Left hindlimb (tissue), 1 donor: ENCODE measurements at places on chromosomes 2 and 18.

DNA sequence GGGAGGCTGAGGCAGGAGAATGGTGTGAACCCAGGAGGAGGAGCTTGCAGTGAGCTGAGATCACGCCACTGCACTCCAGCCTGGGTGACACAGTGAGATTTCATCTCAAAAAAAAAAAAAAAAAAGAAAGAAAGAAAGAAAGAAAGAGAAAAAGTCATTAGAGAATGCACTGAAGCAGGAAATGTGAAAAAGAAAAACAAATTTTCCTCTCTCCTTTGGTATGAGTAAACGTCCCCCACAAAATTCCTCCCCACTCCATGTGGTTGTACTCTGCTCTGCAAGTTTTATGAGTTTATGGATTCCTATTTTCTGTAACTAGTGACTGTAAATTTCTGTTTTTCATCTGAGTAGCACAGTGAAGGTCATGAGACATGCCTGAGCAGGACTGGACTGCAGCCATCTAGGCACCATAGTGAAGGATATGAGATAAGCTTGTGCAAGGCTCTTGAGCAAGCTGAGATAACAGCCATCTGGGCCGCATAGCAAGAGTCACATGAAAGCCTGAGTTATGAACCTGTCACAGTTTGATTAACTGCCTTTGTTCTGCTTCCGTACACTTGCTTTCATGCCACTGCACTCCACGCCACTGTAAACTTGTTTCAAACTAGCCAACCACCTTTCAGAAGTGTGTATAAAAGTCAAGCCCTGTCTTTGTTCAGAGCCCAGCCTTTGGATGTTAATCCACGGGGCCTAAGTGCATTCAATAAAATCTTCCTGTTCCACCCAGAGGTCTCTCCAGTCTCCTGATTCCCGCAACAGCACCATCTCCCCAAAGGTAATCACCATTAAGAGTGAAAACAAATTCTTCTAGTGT lies 50.2 kb downstream of the SKA1 start:
- DNase-seq, result no peak

DNA sequence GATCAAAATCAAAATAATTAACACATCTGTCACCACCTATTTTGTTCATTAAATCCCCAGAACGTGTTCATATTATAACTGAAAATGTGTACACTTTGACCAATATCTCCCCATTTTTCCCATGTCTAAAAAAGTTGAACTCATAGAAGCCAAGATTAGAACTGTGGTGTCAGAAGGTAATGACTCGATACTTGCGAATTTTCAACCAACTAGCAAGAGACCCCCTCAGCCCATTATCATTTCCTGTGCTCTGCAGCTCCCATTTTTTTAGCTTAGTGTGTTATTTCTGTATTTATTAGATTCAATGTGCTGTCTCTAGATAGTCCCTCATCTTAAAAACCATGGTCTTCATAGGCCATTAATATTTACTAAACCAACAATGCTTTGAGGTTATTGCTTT lies 248.7 kb upstream of the PIK3C3 start:
- no peak for DNase-seq

DNA sequence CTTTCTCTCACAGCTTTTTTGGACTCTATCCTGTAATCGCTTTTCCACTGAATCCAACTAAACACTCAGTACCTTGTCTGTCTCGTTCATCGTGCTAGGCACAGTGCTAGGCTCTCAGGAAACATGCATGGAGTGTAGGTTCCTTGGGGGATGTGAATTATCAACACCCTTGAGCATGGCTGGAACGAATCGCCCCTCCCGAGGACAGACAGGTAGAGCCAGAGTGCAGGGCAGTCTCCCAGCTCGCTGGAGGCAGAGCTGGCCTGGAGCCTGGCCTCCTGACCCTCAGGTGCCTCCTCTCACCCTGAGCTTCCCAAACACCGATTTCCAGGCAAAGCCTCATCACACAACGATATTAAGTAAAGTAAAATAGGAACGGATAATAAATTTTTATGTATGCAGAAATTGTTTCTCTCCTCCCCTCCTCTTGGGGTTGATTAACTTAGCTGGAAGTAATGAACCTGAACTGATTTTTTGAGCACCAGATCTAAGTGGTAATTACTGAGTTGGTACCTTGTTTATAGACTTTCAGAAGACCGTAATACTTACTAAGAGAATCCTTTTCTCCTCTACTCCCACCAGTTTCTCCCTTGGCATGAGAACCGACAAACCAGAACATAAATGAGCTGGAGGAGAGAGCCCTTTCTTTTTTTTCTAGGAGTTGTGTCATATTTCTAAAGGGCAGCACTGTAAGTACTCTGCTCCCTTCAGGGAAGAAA lies 90.5 kb downstream of the MSH2 start:
- DNase-seq, result no peak

DNA sequence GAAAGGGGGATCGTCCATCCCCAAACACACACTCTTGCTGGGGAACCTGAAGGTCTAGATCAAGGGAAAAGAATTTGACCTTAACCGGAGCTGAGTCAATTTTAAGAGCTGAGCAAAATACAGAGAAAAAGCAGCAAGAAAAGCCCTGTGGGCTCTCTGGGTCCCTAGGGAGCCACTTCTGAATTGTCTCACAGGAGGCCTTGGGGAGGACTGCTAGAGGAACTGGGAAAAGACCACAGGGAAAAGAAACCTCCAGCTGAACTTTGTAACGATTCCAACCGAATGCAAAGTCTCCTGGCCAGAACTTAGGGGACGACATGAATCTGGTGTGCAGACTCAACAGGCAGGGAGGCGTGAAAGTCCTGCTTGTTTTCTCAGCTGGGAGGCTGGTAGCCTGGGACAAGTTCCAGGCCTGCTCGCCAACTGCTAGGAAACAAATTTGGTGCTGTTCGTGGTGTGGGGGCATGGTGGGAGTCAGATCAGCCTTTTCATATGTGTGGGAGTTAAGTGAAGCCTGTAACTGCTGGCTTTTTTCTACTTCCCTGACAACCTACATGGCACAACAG lies 644.6 kb upstream of the CNTNAP5 start:
- no peak for DNase-seq

GRCh38 chr18:67308819-67309218 lies 207.7 kb downstream of the DSEL start:
- no peak for DNase-seq

DNA sequence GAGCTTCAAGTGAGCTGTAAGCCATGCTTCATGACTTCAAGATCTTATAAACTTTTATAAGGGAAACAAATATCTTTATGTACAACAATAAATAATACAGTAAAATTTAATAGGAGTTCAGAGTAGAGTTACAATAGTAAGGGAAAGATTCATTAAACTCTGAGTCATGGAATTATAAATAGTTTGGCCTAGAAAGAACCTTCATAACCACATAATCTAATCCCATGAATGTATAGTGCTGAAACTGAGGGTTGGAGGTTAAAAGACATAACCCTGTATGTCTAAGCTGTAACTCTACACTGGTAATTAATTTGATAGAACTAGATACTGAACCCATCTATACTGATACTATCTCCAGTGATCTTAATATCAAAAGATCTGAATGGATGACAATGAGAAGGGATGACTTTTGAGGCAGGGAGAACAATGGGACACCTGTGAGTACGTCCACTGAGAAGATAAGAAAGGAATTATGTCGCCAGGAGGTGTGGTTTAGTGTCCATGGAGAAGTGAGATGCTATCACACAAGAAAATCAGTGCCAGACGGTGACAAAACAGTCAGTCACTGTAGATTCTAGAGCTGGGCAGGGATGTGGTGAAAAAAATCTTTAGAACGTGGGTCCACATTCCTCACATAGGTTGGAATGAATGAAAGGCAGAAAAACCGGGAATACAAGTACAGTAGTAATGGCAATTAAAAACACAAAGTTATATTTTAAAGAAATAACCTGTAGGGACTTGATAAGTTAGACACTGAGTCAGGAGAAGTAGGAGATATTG lies 1.1 kb downstream of the IL1F10 start:
- no peak for DNase-seq

DNA sequence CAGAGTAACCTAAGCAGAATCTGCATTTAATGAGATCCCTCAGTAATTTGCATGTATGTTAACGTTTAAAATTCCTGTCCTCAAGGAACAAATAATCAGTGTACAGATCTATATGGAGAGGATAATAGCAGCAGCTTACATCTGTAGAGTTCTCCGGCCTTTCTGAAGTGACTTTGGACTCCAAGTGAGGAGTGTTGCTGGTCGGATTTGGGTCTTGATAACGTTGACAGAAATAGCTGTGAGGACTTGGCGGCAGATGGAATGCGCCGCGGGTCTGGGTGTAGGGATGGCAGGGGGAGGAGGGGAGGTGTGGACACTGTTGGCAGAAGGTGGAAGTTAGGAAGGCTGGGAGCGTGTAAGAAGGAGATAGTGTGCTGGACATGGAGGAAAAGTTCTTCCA lies 170.9 kb upstream of the GATA6 start:
- no peak for DNase-seq

DNA sequence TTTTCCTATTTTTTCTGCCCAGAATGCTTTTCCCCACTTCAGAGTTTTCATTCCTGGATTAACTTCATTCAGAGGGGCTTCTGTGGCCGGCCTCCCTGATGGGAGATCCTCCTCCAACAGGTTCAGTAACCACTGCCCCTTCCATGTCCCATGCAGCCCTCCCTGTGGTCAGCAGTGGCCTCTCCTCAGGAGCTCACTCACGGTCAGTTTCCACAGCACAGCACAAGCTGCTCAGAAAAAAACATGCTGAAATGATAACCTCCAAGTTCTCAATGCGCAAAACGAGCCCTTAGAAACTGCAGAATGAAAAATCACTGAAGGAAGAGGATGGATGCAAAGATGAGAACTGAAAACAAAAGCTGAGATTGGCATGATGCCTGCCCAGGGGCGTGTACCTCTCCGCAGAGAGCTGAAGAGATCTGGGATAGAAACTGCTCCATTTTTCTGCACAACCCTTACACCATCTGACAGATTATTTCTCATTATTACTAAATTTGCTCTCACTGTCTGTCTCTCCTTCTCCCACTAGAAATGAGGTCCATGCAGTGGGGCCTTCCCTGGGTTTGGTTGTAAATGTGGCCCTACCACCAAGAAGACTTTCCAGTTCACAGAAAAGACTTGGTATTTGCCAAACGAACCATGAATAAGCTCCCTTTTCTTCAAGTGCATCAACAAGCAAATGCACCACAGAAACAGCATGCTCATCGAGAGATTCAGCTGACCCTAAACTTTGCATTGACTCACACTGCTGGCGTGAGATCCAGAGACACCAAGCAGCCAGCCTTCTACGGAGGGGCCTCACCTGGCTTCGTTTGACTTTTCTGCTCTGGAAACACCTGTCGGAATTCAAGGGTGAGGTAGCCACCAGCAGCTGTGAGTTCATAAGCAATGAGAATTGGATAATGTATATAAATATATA lies 51.5 kb downstream of the TMEM18 start:
- DNase-seq, result no peak

GRCh38 chr2:96156926-96157648 lies 11.8 kb upstream of the DUSP2 start:
- DNase-seq, result no peak

- DNase-seq, result peak; percentile 23
Observed at GRCh38 chr18:79521416-79522205, 125.9 kb downstream of the NFATC1 start.

DNA sequence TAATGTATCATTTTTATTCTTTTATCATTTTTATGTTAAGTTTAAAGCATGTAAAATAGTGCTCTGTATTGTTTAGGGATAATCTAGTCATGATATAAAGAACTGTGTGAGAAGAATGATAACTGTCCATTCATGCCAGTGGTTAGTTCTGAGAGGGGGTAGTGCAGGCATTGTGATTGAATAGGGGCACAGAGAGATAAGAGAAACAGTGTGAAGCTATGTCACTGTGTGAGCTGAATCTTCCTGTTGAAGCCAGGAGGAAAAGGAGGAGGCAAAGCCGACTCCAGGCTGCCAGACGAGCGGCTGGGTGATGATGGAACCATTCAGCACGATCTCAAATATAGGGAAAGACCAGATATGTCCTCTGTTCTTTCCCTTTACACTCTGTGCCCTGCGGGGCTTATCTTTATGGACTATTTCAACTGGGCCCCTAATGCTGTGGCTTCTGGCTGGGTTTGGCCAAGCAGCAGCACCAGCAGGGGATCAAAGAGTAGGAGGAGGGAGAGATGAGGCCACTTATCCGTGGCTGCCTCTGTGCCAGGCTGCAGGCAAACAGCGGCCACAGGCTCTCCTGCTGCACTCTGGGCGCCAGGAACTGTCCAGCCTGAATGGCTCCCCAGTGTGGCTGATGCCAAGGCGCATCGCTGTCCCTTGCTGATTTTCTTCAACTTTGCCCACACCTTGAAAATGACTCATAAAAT lies 128.0 kb downstream of the SPP2 start:
- DNase-seq, result no peak

- no peak for DNase-seq
Observed at GRCh38 chr2:165087933-165088901, 115.6 kb downstream of the SCN3A start.

DNA sequence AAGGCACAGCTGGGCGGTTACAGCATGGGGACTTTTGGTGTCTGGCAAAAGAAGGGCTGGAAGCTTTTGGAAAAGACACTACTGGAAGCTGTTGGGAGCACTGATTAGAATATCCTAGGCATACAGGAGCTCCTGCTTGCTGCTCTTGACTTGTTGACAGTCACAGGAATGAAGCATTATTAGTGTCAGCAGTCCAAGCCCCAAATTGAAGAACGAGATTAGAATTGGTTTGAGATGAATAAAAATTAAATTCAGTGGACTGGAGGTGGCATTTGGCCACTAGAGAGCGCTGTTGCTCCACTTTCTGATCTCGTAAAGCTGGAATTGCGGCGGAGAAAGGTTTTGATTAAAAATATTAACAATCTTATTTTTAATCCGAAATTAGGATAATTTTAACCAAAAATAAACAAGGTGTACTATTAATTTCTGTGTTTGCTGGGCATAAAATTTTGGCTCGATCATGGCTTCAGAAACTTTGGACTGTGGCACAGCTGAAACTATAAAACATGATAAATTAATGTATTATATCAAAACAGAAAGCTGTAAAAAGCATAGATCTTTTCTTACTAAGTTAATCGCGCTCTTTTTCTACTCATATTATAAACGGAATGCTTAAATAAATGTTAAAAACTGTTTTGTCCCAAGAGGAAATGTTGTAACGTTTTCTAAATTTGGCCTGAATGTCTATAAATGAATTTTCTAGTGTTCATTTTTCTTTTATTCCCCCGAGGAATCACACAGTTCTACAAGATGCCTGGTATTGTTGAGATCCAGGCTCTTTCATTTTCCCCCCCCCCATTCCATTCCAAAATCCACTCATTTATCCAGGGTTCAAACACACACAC lies 2.4 kb upstream of the HOXD8 start:
- peak; percentile 68 for DNase-seq

- DNase-seq, result no peak
Observed at GRCh38 chr2:186031229-186031628, 292.6 kb downstream of the FSIP2 start.
